Transverse colon (tissue), 4 donors: ENCODE measurements at places on chromosomes 13 and 19. TPM values are rescaled to one million over a fixed set of nuclear protein-coding genes. Genes with fewer than 3 reads are reported as not detected.

Gene COL4A1
- 138 TPM for total RNA-seq

GRCh38 chr19:41025871-41026270 lies 34.8 kb downstream of the CYP2B6 start:
- no peak for DNase-seq

DNA sequence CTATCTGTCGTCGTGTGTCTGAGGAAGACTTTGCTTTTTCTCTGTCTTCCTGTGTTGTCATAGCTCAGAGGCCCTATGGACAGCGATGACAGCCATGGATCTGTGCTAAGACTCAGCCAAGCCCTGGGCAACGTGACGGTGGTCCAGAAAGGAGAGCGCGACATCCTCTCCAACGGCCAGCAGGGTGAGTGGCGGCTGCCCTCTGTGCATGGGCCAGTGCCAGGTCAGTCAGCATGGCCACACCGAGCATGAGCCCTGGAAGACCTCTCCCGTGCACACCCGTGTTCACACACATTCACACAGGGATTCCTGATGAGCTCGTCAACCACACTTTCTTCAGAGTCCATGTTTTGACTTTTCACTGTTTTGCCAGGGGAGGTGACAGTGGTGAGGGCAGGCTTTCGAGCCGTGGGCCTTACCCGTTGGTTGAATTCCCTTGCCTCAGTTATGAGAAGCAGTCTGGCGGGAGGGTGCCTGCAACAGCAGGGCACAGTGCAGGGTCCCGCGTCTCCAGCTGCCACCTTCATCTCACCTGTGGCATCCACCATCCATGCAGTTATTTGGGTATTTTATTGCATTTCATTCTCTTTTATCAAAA lies 20.2 kb downstream of the NAXD start:
- no peak for DNase-seq

DNA sequence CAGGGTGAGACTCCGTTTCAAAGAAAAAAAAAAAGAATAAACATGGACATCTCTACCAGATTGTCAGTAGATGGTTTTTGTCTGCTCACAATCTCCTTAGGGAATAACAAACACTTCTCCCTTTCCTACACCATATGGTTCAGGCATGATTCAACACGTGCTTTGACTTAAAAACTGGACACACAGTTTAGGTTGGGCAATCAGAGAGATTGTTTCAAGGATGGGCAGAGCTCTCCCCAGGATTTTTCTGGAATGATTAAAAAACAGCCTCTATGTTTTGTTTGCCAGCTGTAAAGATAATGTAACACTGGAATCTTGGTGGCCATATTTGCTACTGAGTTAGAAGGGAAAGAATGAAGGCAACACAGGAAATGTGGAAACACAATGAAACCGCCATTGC lies 150.1 kb upstream of the TSC22D1 start:
- DNase-seq: no peak

DNA sequence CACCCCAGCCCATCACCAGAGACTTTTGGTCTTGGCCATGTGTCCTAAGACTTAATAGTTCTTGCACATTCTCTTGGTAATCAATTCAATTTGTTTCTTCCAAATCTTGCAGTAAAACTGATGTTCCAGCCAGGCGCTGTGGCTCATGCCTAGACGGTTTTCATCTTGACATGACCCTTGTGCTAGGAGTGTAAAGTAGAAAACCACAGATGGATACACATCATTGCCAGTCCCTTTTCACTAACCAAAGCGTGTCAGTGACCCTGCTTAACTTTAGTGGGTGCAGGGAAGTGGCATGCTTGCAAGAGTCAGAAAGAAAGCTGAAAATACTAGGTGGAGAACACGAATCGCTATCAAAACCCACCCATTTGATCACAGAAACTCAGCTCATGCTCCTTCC lies 18.0 kb upstream of the CD70 start:
- DNase-seq: no peak

GRCh38 chr13:79829880-79830279 lies 348.9 kb downstream of the NDFIP2 start:
- DNase-seq: no peak

DNA sequence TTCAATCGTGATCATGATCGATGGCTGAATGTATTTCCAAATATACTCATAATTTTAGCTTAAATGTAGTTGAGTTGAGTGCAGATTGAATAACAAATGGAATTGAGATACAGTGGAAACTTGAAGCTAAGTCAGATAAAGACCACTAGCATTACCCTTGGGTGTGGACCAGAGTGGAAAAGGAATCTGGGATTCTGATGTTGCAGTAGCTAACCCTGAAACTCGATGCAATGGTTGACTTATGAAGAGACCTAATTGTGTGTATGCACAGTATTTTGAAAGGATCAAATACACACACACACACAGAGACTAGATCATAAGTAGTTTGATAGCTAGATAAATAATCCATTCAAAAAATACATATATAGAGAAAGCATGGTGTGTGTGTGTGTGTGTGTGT lies 135.8 kb downstream of the RXFP2 start:
- no peak for DNase-seq

GRCh38 chr13:39263531-39263930 lies 225.3 kb downstream of the NHLRC3 start:
- no peak for DNase-seq

DNA sequence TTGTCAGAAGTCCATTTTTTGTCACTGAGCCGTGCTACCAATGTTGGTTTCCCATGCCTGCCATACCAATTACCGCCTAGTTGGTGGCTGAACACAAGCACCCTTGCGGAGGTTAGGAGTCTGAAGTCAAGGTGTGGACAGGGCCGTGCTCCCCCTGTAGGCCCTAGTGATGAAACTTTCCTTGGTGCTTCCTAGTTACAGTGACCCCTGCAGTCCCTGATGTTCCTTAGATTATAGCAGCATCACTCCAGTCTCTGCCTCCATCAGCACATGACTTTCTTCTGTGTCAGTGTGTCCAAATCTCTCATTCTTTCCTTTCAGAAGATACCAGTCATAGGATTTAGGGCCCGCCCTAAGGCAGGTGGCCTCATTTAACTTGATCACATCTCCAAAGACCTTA lies 99.0 kb downstream of the MYO16 start:
- no peak for DNase-seq

- peak; percentile 62 for DNase-seq
These were observed 245.7 kb downstream of the DNAJC15 start for GRCh38 chr13:43269037-43269481.
